ENCODE measurements at places on chromosomes 6 and 20.

- DNase-seq: peak; percentile 90
These were observed at the start of gene PLCB1 for GRCh38 chr20:8131598-8132483. Gene PLCB1, plus strand, starts transcription at chr20:8132266. Its CDS starts 386 bp downstream, at chr20:8132652.

GRCh38 chr20:51050531-51051075 lies 27.7 kb upstream of the KCNG1 start:
- DNase-seq: no peak

- DNase-seq: no peak
These were observed 20.7 kb downstream of the COL19A1 start for GRCh38 chr6:69887026-69887425.

GRCh38 chr20:57904314-57905105 lies 194.7 kb upstream of the PMEPA1 start:
- DNase-seq: no peak

DNA sequence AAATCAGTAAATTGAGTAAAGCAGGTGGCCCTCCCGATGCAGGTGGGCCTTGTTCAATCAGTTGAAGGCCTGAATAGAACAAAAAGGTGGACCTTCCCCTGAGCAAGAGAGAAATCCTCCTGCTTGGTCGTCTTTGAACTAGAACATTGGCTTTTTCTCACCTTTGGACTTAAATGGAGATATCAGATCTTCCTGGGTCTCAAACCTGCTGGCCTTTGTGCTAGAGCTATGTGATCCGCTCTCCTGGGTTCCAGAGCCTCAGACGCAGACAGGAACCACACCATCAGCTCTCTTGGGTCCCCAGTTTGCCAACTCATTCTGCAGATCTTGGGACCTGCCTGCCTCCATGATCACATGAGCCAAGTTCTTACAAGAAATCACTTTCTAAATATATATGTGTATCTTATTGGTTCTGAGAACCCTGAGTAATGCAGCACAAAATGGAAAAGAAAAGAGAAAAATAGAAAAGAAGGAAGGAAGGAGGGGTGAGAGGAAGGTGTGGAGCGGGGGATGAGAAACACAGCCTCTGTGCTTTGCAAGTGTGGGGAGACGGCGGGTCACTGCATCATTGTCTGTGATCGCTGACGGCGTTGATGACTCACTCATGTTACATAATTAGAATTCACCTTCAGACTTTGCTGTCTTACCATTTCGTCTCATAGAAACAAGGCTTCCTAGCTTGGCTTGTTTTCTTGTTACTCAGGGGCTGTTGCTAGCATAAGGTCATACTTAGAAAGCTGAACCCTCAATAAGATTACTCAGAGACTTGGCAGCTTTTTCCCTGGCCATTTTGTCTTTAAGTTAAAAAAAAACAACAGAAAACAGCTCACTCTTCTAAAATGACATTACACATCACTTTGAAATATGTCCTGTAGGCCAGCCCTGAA lies 85.7 kb upstream of the NEDD9 start:
- DNase-seq: peak; percentile 77

DNA sequence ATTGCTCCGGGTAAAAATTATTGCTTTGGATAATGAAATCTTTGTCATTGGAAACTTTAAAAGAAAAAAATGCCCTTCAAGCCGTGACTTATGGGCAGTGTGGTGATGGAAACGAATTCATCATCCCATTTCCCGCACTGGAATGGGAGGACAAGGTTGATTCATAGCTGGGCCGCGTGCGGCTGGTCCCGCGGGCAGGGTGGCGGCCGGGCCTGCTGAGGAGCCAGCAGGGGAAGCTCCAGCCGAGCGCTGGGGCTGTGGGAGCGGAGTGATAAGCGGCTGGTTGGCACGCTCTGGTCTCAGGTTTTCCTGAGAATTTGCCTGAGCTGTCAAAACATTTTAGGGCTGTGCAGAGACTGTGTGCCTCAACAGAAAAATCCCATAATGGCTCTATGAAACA lies 351.7 kb downstream of the CDC5L start:
- DNase-seq: no peak

GRCh38 chr6:10852361-10852960 lies 14.1 kb upstream of the MAK start:
- no peak for DNase-seq

- no peak for DNase-seq
These were observed 20.8 kb downstream of the MCM8 start for GRCh38 chr20:5971203-5971602.

- no peak for DNase-seq
These were observed 41.3 kb downstream of the RSPH3 start for GRCh38 chr6:158958504-158959386.
